Stimulated activated CD4-positive, alpha-beta T cell treated with anti-CD3 and anti-CD28 coated beads, Interleukin-1b, Interleukin-23, amount 100 ng/mL, for 1 hour (primary cell): ENCODE measurements at places on chromosomes 3 and 15.

DNA sequence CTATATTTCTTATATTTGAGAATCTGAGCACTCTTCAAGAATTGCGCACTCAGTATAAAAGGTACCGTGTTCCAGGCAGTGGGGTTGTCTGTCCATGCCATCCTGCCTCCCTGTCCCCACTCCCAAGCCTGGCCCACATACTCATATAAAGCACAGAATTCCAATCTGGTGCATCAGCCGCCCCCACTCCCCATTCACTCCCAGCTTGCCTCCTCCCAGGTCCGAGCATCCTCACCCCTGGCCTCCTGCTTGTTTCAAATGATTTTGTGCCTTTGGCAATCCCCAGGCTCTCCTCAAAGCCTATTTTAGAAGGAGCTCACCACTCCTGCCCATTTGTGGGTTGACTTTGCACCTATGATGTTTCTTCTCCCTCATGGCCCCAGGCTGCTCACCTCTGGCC lies 22.2 kb upstream of the IGF1R start:
- DNase-seq: no peak

DNA sequence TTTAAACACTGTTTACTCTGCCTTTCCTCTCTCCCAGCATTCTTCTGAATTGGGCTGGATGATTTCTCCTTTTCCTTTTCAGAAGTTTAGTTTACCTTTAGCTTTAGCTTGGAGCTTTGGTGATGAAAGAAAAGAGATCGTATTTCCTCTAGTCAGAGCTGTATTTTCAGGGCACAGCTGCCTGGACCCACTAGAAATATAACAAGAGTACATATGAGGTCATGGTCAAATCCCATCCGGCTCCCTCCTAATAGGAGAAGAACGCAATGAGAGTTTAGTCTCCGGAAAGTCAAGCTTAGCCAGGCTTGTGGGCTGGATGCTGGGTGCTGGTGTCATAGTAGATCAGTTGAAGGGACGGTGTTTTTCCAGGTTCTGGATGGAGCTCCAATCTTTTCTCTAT lies 177.1 kb upstream of the PFN2 start:
- DNase-seq: no peak

DNA sequence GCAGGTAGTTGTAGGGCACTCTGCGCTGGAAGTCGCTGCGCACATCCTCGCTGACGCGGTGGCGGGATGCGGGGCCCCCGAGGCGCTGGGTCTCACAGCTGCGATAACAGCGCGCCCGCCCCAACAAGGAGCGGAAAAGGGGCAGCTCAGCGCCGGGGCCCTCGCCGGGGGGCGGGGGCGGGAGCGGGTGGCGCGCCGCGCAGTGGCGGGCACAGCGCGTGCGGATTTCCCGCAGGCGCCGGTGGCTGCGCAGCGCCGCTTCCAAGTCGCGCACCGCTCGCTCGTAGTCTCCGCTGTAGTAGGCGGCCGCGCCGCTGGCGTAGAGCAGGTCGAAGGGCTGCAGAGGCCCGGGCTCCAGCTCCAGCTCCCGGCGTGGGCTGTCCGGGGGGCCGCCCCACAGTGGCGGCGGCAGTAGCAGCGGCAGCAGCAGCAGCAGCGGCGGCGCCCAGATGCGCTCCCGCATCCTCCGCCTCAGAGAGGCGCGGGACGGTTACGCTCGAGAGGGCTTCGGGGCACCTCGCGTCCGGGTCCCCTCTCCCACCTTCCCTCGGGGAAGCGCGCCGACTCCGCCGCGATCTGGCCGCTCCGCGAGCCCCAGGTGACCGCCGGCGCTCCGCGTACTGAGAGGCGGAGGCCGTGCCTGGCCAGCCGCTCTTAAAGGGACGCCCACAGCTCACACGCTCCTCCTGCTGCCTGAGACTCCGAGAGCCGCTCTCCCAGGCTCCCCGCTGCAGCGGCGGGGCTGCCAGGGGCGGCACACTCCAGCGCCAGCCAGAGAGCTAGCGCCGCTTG lies at the start of gene P3H2:
Gene P3H2, minus strand, starts transcription at position 629 of the 792 bp plus-strand sequence. Its CDS starts 166 bp downstream, at position 463.
- no peak for DNase-seq

GRCh38 chr15:25536801-25537611 lies 98.2 kb upstream of the UBE3A start:
- DNase-seq: no peak

- DNase-seq: no peak
Measured at GRCh38 chr3:105401691-105402149, 35.0 kb downstream of the ALCAM start.

- DNase-seq: no peak
Measured at GRCh38 chr3:134008630-134009156, 21.0 kb downstream of the SLCO2A1 start.

- DNase-seq: no peak
Measured at GRCh38 chr3:188818282-188818681, 353.5 kb upstream of the TPRG1 start.
